Activated CD4-positive, alpha-beta memory T cell treated with anti-CD3 and anti-CD28 coated beads for 36 hours (primary cell): ENCODE measurements at places on chromosomes 11 and 22. TPM values are rescaled to one million over a fixed set of nuclear protein-coding genes. Genes with fewer than 3 reads are reported as not detected.
A peak's percentile ranks its signal among the peaks of the same experiment; 100 is the strongest.

The BLID gene
- not detected for total RNA-seq

The KCNJ5 gene
- total RNA-seq, result not detected

The TRIM48 gene
- not detected for total RNA-seq

The SYTL2 gene
- total RNA-seq, result 10.2 TPM

The CREB3L1 gene
- total RNA-seq, result not detected

The RIMBP3C gene
- total RNA-seq, result 0.46 TPM

The SCGB1A1 gene
- total RNA-seq, result not detected

DNA sequence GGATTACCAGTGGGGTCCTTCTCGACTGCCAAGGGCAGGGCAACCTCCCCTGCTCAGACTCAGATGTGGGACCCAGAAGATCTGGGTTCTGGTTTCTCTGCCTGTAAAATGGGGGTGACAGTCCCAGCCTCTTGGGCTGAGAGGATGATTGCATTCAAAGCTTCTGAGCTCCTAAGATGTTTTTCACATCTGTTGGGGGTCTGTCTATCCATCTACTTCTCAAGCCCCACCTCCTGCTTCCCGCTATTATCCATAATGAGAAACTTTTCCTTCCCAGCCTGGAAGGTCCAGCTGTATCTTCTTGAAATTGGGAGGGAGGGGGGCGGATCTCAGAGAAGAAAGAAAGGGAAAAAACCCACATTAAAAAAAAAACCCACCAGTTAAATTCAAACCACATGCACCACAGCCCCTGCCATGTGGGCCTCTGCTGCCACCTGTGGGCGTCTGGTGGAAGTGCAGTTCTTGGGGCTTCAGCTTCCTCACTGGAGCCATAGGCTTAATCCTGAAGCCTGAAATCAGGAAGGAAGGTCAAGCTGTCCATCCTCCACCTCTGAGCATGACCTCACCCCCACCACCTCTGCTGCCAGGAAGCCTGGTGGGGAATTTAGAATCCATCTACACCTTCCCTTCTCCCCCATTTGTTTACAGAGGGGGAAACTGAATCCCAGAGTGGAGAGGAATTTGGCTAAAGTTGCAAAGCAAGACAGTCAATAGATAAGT, 27.3 kb downstream of the ARHGEF17 start:
- peak; percentile 83 for DNase-seq

- no peak for DNase-seq
Measured at GRCh38 chr11:125262830-125263218, 98.3 kb downstream of the PKNOX2 start.

DNA sequence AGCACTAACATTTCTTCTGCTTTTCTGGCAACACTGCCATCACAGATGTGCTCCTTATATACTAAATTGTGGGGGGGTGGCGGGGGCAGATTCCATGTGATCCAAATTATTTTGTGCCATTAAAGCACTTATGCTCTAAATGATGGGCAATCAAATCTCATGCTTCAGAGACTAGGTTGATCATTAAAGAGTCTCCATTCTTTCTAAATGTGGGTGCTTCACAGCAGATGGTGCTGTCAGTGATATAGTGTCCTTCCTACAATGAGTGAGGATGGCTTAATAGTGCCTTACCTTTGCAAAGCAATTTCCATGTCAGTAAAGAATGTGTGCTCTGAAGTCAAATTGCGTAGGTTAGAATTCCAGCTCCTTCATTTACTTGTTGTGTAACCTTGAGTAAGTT, 589.8 kb downstream of the ETS1 start:
- DNase-seq, result no peak

DNA sequence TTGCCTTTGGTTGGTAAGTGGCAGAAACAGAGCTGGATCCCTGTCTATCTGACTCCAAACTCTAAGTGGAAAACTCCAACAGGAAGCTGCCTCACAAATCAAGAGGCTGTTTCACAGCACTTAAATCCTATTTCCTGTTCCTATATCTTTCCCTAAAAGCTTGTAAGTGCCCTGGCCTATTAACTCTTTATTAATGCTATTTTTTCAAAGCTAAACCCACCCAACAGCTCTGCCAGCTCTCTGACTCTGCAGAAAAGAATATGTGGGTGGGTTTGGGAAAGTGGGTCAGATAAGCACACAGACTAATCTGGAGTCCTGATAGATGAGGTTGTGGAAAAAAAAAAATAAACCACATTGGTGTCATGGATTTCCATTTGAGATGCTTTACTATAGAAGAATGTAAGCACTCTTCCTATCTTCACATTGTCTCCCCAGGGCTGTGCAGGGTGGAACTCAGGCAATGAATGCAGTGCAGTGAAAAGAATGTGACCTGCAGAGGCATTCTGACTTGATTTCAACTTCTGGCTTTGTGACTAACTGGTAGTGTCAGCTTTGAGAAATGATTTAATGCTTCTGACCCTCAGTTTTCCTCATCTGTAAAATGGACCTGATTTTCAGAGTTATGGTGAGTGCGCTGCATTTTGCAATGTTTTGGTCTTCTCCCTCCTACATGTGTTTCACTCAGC, 125.6 kb downstream of the AASDHPPT start:
- DNase-seq, result no peak

- no peak for DNase-seq
Measured at GRCh38 chr11:94793002-94793401, 24.8 kb downstream of the AMOTL1 start.

DNA sequence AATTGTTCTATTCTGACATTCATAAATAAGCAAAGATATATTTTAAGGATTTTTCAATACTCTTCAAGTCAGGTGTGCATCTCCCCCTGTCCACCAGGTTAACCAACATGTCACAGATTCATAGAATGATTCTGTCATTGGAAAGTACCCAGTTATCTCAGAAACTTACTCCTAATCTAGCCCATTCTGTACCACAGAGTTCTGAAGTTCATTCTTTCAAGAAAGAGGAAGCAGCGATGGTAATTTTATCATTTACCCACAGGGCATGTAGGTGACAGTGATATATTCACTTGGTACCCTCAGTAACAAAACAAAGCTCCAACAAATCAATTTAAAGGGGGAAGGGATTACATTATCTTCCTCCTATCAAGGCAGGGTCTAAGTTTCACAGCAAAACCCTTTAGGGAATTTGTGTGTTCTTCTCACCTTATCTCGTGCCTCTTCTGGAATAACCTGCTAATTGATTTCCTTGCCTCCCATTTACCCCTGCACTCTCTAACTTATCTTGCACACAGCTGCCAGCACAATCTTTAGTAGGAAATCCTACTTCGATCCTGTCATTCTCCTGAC, 19.0 kb upstream of the MPPED2 start:
- no peak for DNase-seq

- DNase-seq, result no peak
Measured at GRCh38 chr11:69485337-69486041, 4.0 kb downstream of the LINC01488 start.

DNA sequence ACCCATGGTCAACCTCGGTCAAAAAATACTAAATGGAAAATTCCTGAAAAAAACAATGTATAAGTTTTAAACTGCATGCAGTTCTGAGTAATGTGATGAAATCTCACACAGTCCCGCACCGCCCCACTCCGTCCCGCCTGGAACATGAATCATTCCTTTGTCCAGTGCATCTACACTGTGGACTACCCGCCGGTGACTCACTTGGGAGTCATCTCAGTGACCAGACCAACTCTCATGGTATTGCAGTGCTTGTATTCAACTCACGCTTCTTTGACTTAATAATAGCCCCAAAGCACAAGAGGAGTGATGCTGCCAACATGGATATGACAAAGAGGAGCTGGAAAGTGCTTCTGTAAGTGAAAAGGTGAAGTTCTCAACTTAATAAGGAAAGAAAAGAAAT, 48.8 kb downstream of the ARHGAP32 start:
- DNase-seq, result no peak

GRCh38 chr11:47904048-47904447, 55.9 kb upstream of the NUP160 start:
- no peak for DNase-seq

DNA sequence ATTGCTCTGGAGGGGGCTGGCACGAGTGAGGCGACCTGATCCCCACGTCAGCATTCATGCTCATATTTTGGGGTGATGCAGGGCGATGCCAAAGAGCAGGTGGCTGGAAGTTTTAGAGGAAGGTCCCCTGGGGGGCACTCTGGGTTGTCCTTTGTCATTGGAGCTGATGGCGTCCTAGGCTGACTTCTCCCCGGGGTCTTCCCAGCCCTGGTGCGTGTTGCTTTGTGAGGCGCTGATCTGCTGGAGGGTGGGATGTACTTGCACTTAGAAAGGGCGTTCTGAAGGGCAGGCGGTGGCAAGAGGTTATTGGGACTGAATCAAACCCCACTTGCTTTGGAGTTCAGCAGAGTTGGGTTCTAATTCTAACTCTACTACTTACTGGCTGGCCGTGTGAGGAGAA, 313.3 kb downstream of the NTM start:
- no peak for DNase-seq

- no peak for DNase-seq
Measured at GRCh38 chr11:114479331-114479730, 40.1 kb downstream of the REXO2 start.

- no peak for DNase-seq
Measured at GRCh38 chr22:20203552-20204201, 52.8 kb upstream of the CCDC188 start.

- DNase-seq, result no peak
Measured at GRCh38 chr11:123559523-123559955, 94.9 kb downstream of the SCN3B start.

- no peak for DNase-seq
Measured at GRCh38 chr11:72189455-72190250, 2.3 kb upstream of the FOLR1 start.

DNA sequence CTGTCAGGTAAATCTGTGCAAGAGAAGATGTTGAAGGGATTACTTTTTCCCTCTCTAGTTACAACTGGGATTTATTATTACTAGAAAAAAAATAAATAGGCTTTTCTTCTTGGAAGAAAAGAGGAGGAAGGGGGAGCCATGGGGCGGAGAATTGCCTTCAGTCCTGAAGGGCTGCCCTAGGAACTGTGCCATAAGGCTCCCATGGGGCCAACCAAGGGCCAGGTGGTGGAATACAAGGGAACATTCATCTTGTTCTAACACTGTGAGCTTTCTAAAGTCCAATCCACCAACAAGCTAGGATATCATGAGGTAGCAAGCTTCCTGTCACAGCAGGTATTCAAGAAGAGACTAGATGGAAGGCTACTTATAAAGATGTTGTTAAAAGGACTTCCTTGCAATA, 24.8 kb upstream of the NRIP3 start:
- DNase-seq, result no peak

- no peak for DNase-seq
Measured at GRCh38 chr11:120209746-120210625, 846 bp upstream of the OAF start.

DNA sequence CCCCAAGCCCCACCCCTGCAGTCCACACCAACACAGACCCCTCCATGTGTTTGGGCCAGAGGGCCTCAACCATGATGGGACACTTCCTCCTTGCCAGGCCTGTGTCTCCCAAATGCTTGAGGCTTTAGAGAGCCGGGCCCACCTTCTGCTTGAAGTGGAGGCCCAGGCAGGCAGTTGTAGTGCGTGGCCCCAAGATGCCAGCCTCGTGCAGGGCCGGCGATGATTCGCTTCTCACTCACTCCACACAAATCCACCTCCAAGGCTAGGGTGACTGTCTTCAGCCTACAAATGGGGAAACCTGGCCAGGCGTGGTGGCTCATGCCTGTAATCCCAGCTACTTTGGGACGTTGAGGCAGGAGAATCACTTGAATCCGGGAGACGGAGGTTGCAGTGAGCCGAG, 5.7 kb downstream of the PRR5 start:
- no peak for DNase-seq

- DNase-seq, result no peak
Measured at GRCh38 chr11:75241906-75242644, 1.5 kb downstream of the TPBGL start.

DNA sequence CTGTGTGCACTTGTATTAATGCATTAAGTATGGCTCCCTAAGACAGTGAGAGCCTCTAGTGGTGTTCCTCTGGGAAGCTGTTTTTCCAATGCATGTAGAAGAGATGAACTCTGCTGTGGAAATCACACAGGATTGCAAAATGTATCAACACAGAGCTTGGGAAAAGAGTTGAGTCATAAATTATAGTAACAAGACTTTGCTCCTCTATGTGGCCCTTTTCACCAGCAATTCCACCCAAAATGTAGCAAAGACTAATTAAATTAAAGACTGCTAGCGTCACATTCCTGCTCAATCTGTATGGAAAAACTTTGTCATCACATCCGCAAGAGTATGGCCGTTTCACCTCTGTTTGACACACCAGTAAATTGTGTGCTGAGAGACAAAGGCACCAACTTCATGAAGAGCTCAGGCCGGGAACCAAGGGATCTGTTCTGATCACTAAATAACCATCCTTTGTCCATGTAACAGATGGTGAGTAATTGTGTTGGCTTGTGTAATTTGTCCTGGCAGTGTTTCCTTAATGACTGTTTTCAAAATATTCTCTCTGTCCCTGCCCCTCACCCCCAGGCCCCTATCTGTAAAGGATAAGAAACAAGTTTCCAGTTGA, 209.2 kb upstream of the SORL1-AS1 start:
- DNase-seq, result no peak

GRCh38 chr11:70490723-70491558, 92.6 kb downstream of the CTTN start:
- DNase-seq, result no peak
